ENCODE measurements at places on chromosomes 16 and 17.

DNA sequence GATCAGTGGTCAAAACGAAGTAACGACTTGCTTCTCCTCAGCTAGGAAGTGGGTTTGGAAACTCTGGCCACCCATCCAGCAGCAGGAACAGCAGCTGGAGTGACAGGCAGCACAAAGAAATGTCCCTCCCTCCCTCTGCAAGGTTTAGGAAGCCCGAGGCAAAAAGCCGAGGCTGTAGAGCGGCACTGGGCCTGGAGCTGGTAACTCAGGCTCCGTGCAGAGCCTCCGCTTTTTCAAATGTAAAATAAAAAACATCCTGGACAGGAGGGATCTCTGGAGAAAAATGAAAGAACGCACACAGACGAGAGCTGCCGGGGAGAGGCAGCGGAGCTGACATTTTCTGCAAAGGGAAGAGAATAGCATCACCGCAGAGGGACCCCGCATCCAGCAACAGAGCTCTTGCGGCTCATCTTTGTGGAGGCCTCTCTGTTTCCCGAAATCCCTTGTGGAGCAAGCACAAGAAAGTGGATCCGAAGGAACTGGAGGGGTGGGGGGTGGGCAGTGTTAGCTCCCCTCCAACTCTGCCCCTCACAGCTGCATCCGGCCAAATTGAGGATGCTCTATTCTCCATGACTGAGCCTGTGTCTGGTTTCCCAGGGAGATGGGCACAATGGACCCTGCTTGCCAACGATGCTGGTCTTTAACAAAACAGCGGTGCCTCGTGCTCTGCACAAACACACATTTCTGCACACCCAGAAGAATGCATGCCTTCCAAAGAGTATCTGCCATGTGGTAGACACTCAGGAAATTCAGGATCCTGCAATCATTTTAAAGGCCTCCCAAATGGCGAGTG, 335.5 kb upstream of the ZFHX3 start:
- no peak for DNase-seq

GRCh38 chr17:56393156-56393555, 200.3 kb upstream of the NOG start:
- no peak for DNase-seq

DNA sequence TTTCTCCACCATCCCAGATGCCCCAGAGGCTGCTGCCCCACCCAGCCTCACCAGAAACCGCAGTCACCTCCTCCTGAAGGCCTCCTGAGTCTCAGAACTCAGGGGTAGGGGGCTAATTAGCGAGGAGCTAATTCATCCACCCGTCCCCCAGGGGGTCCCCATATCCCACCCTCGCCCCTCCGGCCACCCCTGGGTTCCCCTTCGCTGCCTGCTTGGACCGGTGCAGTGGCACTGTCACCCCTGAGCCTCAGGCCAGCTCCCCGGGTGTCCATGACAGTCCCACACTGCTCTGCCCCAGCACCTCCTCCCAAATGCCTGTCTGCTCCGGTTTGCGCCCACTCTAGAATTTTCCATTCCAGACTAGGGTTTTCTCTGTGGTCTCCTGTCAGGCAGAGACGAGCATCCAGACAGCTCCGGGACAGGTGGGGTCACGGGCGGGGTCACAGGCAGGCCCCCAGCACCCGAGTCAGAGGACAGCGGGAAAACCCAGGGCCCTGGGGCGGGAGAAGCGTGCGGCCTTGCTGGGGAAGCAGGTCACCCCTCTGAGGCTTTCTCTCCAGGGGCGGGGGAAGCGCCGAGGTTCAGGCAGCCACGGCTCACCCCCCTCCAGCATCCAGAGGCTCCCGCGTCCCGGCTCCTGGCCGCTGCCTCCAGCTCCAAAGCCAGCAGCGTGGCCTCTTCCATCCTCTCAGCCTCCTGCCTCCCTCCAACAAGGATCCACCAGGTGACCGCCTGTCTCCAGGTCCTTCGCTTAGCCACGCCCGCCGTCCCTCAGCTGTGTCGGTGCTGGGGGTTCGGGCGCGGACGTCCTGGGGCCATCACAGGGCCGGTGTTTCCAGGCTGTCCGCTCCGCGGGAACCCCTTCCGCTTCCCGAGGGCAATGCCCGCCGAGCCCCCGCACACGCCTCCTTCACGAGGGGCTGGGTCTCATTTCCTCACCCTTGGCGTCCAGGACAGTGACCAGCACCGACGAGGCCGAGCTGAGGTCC, 3.1 kb upstream of the PERCC1 start:
- no peak for DNase-seq

GRCh38 chr17:82662711-82663261, 14.5 kb upstream of the WDR45B start:
- no peak for DNase-seq
